ENCODE measurements at places on chromosomes 2 and 18.
A peak's percentile ranks its signal among the peaks of the same experiment; 100 is the strongest.

GRCh38 chr2:13682540-13683272 lies 949.8 kb upstream of the LRATD1 start:
- no peak for DNase-seq

- no peak for DNase-seq
These were observed 61.0 kb downstream of the LPIN1 start for GRCh38 chr2:11807156-11808015.

- DNase-seq: no peak
These were observed 3.8 kb upstream of the TMEM131 start for GRCh38 chr2:97999536-97999935.

DNA sequence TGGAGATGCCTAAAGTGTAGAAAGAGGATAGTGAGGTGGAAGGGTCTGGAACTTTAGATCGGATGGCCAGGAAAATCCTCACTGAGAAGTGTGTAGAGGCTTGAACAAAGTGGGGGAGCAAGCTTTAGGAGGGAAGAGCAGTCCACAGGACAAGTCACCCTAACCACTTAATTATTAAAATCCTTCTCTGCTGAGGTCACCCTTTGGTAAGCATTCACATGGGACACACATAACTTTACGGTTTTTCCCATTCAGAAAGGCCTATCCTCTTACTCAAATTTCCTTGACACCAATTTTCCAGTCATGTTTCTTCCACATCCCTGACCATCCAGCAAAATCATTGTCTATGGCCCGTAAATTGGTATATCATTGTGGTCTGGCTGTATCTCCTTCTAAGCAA lies 31.0 kb upstream of the ZEB2 start:
- DNase-seq: no peak

GRCh38 chr2:160006475-160006874 lies 55.9 kb downstream of the PLA2R1 start:
- DNase-seq: no peak

DNA sequence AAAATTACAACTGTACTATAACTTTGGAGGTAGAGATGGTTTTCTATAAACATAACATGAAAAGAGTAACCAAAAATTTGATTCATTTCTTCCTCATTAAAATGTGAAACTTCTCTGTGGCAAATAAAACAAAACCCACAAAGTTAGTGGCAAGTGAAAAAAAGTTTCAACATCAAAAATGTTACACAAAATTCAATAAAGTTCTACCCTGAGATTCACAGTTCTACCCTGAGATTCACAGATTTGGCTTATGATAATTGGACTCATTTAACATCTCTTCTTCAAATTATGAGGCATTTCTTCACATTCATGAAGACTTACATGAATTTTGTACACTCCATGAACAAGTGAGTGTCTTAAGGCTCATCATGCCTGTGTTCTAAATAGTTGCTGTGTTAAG lies 51.0 kb downstream of the AAK1 start:
- DNase-seq: no peak

DNA sequence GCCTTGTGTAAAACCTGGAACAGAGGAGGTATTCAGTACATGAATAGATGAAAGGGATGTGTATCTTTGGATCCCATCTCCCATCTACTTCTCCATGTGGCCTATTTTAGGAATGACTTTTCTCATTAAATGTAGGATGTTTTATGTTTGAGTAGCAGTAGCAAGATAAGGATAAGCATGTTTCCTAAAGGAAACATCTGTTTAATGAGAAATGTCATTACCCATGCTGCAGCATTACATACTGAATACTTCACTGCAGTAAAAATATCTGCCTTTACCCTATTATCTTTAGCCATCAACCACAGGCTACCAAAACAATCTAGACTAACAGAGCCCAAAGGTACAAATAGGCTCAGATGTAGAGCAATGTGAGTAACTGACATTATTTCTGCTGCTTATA lies 419.2 kb upstream of the CYRIA start:
- DNase-seq: no peak

- peak; percentile 69 for DNase-seq
These were observed 24.2 kb downstream of the ITGB1BP1 start for GRCh38 chr2:9398881-9399780.

GRCh38 chr18:73119574-73119973 lies 251.8 kb upstream of the NETO1 start:
- DNase-seq: no peak

GRCh38 chr2:222424276-222424728 lies at the start of gene SGPP2:
Gene SGPP2, plus strand, starts transcription at chr2:222424543. Its CDS starts 60 bp downstream, at chr2:222424603.
- peak; percentile 42 for DNase-seq

GRCh38 chr2:44242904-44243303 lies 32.4 kb upstream of the SLC3A1 start:
- no peak for DNase-seq

DNA sequence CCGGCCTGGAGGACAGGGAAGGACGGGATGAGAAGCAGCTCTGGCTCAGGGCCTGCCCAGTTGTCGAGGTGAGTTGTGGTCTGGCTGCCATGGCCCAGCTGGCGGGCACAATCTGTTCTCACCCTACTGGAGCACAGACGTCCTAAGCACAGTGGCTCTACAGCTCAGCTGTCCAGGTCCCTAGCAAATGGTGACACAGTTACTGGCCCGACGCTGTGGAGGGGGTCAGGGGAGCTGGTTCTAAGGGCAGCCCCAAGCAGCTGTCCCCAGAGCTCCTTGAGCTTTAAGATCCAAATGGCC lies 32.9 kb downstream of the KCNK3 start:
- no peak for DNase-seq

DNA sequence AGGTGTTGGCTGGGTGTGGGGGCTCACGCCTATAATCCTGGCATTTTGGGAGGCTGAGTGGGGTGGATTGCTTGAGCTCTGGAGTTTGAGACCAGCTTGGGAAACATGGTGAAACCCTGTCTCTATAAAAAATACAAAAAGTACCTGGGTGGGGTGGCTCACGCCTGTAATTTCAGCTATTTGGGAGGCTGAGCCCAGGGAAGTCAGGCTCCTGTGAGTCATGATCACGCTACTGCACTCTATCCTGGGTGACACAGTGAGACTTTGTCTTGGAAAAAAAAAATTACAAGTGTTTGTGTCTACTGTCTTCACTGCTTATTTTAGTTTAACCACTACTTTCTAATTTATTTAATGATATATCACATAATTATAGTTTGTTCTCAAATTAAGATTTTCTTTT lies 62.7 kb upstream of the DOCK10 start:
- DNase-seq: no peak

DNA sequence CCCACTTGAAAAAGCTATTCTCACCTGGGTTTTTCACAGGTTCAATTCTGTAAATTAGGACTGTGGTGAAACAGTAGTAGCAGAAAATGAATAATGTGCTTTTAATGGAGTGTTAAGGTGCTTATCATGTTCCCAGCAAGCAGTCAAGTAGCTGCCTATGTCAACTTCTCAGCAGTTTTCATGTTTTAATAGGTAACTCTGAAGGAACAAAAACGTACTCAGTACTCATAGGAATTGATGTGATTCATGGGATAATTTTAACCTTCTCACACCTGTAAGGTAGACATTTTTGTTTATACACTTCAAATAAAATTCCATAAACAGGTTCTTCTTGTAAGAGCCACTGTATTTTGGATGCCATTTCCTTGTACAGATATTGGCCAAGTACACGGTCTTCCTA lies 801.6 kb downstream of the MBD2 start:
- DNase-seq: no peak

DNA sequence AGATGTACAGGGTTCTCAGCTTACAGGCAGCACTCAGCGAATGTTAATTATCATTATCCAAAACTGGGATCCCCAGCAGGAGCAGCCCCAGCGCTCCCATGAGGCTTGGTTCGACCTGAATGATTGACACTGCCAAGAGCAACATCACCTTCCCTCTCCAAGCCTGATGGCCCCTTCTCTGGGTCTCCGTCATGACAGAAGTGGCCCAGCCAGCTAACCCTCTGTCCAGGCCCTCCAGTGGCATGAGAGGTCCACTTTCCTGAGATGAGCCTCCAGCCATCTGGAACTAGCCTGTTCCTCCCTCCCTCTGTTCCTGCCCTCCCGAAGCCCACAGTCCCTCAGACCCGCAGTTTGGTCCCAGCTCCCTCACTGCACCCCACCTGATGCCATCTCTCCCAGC lies 97.0 kb upstream of the RAB6C start:
- no peak for DNase-seq

- no peak for DNase-seq
These were observed 1.2 kb upstream of the ALPP start for GRCh38 chr2:232377319-232377718.

- DNase-seq: no peak
These were observed 616 bp downstream of the EML6 start for GRCh38 chr2:54723996-54724559.

DNA sequence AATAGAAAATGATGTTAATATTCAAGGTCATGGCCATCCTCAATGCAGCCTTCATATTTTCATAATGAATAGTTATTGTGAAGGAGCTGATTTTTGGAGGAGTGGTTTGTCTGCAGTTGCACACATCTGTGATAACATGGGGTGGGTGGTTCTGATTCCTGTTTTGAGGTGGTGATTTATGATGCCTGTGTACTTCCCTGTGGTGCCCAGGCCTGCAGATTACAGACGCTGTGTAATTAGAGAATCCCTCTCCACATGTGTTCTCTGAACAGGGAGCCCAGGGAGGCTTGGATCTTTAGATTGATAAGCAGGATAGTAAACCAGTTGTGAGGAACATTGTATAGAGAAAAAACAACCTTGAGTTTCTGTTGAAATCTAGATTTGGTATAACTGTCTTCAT lies 117.5 kb downstream of the AGAP1 start:
- no peak for DNase-seq

- DNase-seq: no peak
These were observed 86.2 kb downstream of the SMIM21 start for GRCh38 chr18:75341267-75341666.

- DNase-seq: no peak
These were observed 18.7 kb upstream of the MAP4K3 start for GRCh38 chr2:39455826-39456225.

- DNase-seq: peak; percentile 40
These were observed 2.6 kb downstream of the HS6ST1 start for GRCh38 chr2:128315829-128316776.

DNA sequence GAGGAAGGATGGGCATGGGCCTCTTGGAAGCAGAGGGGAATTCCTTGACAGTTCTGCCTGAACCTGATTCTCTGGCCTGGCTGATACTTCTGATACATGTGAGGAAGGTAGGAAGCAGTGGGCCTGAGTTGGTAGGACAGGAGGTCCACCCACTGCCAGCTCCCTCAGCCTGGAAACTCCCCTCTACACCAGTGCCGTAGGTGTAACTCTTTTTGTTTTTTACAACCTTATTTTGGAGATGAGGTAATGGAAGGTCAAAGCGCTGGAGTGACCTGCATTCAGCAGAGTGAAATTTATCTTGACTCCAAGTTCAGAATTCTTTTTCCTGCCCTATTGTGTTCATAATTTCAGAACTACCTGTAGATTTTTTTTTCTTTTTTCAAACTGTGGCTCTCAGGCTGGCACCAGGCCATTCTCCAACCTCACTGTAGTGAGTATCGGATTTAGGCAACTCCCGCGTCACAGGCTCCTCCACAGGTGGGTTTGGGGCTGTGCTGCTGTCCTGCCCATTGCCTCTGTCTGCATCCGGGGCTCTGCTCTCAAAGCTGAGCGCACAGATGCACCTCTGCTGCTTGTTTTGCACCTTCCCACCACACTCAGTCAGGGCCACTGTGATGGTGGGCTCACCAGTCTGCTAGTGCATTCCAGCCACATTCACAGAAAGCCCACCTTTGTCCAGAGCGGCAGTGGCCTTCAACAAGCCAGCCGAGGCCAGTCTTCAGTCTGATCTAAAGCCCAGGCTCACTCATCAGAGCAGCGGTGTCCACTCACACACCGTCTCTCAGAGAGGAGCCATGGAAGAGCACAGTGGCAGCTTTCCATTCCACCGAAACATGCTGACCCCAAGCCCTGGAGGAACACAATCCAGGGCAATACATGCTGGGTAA lies 87.2 kb downstream of the UXS1 start:
- DNase-seq: no peak

DNA sequence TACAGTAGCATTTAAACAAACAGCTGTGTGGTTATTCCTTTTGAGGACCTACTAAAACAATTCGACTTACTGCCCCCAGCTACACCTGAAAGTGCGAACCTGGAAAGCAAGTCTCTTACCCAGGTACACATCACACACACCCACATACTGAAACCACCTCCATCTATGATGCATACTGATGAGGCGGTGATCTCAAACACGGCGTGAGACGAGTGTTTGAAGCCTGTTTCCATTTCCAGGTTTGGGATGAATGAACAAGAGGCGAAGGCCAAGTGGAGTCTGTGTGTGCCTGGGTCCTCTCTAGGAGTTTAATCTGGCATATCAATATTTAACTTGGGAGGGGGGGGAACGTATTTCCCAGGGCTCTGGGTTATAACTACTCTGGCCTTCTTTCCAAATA lies 1.6 kb downstream of the TMEM185B start:
- DNase-seq: no peak

GRCh38 chr2:189146553-189146952 lies 33.0 kb downstream of the COL5A2 start:
- DNase-seq: no peak

DNA sequence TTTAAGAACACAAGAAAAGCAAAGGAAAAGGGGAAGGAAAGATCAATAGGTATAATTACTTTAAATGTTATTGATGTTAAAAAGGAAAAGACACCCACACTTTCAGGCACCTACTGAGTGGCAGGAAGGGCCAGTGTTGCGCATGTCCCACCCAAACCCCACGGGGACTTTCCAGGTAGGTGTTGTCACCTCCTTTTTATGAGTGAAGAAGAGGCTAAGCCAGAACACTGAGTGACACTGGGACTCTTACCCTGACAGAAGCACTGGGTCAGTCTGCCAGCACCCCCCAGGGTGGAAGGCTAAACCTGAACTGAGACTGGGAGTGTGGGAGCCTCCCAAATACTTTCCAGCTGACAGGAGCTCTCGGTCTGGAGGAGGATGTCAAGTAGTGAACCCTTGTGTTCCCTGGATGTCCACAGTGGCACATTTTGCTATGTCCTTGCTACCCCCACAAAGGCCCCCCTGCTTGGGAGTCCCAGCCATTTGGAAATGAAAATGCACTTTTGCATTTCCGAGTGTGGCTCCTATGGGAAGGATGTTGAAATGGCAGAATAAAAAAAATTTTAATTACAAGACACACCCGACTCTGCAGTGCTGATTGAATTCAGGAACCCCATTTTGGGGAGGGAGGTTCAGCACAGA lies 90.9 kb upstream of the SMAD2 start:
- DNase-seq: no peak

GRCh38 chr2:69225933-69226332 lies 161.1 kb downstream of the GFPT1 start:
- DNase-seq: no peak

- DNase-seq: no peak
These were observed 41.4 kb upstream of the NCKAP5 start for GRCh38 chr2:133609664-133610063.

- peak; percentile 69 for DNase-seq
These were observed 93.3 kb upstream of the EML6 start for GRCh38 chr2:54629914-54630857.

GRCh38 chr2:237256887-237257286 lies 157.1 kb downstream of the COL6A3 start:
- DNase-seq: peak; percentile 62

GRCh38 chr18:23306822-23307221 lies 146.3 kb upstream of the RIOK3 start:
- no peak for DNase-seq
